Testis (tissue), 5 donors: ENCODE measurements at places on chromosomes 12 and 14. TPM values are rescaled to one million over a fixed set of nuclear protein-coding genes. Genes with fewer than 3 reads are reported as not detected.

DNA sequence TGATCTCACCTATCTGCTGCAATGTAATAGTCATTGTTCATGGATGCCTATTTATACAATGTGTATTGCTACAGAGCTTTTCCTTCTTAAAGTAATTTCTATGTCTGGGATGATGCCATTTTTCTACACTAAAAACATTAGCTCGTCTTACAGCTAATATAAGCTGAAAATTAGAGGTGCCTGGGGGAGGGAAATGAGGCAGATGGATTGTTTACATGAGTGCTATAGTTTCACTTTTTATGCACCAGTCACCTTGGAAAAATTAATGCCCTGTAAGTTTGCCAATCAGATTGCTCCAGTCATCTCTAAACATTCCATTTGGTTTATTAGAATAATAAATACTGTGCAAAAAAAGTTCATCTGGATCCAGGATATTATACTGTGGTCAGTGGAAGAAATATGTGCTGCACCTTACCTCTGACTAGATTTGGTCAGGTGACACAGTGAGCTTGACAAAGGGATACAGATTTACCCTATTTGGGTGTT lies 436.2 kb downstream of the RAD51B start:
- no peak for DNase-seq

DNA sequence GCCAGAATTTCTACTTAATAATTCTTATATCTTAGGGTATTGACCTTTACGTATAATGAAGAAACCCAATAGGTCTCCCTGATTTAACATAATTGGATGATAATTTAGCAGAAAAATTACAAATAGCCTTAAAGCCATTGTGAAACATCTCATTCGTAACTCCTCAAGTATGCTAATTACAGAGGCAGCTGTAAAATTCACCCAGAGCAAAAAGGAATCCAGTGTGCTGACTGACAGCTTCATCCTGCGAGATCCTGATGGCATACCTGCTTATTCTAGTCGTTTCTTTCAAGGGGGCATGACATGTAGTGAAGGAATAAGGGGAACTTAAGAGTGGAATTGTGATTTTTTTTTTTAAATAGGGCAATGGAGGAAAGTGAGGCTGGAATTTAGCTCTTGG lies 291.5 kb downstream of the FUT8 start:
- DNase-seq = no peak

DNA sequence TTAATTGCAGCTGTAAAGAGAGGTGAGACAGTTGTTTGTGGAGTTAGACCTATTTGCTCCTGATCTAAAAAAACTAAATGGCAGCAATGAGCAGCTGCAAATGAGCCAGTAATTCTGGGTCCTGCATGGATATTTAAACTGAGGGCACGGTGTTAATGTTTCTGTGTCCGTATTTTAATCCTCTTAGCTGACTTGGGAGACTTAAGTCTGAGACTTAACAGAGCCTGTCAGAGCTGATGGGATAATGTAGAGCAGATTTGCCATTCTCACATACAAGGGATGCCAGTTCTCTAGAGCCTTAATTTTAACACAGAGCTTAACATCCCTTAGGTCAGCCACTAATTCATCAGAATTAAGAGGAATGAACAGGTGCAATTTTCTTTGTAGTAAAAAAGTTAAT lies 178.6 kb upstream of the PDE3A start:
- no peak for DNase-seq

- peak; percentile 9 for DNase-seq
These were observed 16.3 kb upstream of the BEGAIN start for GRCh38 chr14:100603341-100604120.

DNA sequence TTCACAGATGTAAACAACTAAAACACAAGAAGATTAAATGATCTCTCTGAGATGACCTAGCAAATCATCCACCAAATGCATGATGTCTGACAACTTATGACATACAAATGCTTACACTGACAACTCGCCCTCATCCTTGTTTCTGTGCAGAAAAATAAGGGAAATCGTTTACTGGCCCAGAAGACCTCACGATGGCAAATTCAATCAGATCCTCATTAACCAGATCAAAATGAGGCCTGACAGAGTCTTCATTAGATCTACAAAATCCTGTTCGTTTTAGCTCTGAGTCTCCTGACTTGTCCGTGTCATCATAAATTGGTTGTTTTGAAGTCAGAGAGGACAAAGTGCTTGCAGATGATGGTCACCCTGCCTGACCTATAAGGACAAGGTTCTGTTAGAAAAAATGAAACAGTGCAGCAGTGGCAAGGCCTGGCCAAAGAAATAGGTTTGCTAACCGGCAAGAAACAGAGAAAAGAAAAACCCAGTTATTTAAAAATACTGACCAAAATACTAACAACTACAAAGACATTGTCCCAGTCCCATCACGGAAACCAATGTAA lies 109.5 kb downstream of the BTG1 start:
- no peak for DNase-seq

DNA sequence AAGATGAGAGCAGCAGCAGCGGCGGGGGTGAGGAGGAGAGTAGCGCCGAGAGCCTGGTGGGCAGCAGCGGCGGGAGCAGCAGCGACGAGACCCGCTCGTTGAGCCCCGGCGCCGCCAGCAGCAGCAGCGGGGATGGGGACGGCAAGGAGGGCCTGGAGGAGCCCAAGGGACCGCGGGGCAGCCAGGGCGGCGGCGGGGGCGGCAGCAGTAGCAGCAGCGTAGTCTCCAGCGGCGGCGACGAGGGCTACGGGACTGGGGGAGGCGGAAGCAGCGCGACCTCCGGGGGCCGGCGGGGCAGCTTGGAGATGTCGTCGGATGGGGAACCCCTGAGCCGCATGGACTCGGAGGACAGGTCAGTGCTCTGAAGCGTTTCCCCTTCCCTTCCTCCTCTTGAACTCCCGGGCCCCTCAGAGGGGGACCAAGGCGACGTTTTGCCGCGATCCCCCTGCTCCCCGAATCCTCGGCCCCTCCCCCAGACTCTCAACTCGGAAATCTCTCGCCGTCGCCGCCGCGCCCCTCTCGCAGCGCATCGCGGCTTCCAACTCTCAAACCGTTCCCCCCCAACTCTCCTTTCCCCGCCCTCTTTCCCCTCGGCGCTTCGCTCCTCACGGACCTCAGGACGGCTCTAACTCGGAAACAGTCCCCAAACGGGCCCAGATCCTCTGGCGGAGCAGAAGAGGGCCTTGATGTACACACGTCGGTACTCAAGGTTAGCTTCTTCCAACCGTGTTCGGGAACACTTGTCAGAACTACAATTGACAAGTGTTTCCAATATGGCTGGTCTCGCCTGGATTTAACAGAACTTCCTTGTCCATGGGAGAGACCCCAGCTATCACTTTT lies 947 bp downstream of the AEBP2 start:
- DNase-seq = peak; percentile 75

AVPR1A gene
- total RNA-seq = 0.93 TPM
